ENCODE measurements at places on chromosomes 2 and 18.

DNA sequence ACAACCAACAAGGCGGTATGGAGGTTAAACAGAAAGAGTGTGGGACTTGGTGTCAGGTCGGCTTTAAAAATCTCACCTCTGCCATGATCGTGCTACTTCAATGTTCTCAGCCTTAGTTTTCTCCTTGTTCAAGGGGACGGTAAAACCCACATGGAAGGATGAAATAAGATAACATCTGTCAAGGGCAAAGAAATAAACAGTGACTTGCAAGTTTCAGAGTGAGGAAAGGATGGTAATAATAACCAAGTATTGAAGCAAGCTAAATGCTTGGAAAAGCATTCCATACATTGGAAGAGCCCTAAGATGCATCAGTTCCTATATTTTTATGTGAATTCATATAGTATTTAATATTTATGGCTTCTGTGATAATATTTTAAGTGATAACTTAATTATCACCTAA is 29.8 kb upstream of the LMAN1 start:
- DNase-seq, result no peak

DNA sequence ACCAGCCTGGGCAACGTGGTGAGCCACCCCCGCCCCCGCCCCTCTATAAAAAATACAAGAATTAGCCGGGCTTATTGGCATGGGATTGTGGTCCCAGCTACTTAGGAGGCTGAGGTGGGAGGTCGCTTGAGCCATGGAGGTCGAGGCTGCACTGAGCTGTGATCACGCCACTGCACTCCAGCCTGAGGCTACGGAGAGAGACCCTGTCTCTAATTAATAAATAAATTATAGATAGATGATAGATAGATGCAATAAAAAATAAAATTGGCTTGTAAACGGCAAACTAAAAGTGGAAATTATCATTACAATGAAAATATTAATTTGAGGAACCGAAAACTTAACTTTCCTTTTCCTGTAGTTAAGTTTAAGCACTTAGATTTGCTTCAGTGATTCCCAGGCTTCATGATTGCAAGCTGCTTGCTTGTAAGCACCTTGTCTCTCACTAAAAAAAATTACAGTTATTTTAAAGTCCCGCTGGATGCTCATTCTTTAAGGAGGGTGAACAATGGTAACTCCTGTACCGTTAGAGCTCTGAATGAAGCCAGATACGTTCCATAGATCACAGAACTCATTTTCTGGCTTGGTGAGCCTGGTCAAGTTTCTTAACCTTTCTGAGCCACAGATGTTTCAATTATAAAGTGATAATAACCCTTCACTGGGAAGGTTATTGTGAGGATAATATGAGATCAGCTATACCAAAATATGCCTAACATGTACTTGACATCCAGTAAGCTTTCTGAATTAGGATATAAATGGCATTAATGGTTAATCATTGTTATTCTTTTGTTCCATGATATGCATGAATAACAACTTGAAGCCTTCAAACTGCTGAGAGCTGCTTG is 9.3 kb upstream of the NARS1 start:
- no peak for DNase-seq

- no peak for DNase-seq
Measured at GRCh38 chr18:41197967-41198366, 757.1 kb upstream of the PIK3C3 start.

DNA sequence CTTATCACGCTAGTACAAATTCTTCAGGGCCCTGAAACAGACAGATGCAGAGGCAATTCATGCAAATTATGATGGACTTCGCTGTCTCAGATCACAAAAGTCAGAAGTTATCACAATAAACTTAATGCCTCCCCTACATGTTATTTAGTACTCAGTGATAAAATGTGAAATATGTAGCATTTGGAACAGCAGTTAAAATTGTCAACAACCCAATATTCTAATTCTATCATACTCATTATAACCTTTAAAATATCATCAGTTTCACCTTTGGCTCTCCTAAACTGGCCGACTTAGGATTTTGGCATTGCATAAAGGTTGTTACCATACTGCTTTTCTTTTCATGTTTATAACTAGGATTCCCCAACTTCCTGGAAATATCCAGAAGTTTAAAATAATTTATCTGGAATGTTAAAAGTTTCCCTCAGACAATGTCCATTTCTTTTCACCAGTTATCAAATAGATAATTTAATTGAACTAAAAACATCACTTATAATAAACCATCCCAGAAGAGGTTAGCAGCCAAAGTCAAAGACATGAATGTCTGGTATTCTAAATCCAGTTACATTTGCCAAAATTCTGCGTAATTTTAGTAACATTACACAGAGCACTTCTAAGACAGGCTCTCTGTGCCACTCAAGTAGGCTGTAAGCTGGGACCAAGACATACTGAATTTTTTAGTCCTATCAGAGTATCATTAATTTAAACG is 239.8 kb downstream of the RBM43 start:
- DNase-seq, result no peak

- no peak for DNase-seq
Measured at GRCh38 chr18:43543236-43543635, 265.9 kb upstream of the SYT4 start.

GRCh38 chr2:98912957-98913915 is 22.8 kb downstream of the CRACDL start:
- DNase-seq, result no peak

DNA sequence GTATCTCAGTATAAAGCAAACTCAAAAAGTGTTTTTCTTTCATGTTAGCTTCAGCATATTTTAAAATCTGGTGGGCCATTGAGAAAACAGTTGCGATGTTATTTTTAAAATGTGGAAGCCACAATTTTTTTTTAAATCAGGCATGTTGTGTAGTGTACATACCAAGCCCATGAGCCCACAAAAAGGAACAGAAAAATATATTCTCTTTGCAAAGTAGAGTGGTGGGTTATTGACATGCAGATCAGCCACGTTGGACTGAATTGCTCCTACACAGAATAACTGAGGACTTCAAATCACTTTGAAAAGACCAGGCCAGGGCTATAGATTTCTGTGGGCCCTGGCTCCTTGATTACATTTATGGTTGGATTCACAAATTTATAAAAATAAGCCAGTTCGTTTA is 774.4 kb downstream of the DCC start:
- no peak for DNase-seq

GRCh38 chr2:217784996-217785543 is 217.7 kb downstream of the TNS1 start:
- no peak for DNase-seq

DNA sequence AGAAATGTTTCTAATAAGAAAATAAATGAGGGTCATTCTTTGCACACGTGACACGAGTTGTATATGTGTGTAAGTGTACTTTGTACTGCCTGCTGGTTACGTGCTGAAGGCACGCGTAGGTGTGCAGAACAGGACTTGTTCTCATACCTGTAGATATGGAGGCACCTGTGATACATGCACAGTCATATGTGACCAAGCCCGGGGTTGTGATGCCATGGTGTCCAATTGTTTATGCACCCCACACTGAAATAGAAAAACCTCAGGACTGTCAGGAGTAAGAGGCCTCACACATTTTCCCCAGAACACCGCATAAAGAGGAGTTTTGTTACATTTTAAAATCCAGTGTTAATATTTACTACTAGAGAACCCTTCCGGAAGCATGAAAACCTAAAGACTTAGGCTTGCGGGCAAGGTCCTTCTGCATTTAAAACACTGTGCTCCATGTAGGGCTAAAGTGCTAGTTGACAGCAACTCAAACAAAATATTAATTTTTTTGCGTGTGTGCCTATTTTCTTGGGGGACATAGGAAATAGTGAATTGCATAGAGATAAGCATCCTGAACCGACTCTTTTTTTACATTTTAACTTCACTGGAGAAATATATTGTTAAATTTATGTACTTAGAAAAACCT is 9.3 kb downstream of the TSHZ1 start:
- no peak for DNase-seq

DNA sequence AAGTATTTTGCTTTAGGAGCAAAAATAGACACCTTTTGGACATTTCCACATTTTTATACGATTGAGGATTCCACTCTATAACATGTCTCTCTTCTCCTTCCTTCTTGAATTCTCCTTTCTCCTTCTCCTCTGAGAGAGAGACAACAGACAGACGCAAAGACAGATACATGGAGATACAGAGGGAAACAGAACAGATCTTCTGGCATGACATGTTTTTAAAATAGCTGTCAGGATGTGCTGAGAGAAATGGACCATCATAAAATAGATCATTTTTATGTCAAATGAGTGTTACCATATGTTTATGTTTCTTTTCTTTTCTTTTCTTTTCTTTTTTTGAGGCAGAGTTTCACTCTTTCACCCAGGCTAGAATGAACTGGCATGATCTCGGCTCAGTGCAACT is 44.4 kb upstream of the ZNF532 start:
- DNase-seq, result no peak

DNA sequence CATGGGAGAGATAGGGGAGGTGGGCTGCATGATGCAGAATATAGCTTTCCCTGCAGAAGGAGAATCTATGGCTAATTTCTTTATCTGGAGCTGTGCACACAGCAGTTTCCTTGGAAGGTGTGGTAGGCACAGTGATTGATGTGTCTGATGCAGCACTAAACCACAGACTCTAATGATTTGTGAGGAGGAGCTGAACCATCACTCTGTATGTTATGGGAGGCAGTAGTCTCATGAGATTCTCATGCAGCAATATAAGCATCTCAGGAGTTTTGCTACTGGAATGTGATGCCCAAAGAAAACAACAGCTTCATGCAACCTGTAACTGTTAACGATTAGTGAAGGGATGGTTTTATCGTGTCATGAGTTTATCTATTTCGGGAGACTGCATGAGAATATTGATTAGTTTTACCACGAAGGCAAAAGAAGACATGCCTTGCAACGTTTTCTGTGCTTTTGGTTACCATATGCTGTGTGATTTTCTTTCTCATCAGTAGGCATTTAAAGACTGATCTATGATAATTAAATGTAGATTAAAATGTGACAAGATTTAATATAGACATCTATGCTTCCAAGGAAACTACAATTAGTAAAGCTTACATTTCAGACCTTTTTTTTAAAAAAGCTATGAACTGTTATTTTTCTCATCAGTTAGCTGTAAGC is 286.8 kb downstream of the ARL6IP6 start:
- no peak for DNase-seq

DNA sequence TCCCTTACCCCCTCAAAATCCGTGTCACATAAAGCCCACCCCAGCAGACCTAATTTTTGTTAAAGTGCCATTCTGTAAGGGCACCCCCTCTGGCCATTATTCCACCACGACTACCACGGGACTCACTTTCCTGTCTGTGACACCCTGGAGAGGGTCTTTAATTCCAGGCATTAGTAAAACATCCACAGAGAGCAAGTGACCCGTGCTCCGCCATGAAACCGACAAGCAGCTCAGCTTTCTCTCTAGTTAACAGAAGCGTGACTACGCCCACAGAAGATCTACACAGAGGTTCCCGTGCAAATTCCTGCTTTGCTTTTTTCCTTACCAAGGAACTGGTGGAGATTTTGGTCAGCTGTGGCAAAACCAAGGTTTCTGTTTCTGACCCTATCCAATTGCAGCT is 4.4 kb downstream of the SIGLEC15 start:
- DNase-seq, result no peak

- no peak for DNase-seq
Measured at GRCh38 chr2:99348173-99348572, 11.0 kb downstream of the EIF5B start.

GRCh38 chr18:49178736-49179135 is 228.0 kb upstream of the SMAD7 start:
- no peak for DNase-seq

DNA sequence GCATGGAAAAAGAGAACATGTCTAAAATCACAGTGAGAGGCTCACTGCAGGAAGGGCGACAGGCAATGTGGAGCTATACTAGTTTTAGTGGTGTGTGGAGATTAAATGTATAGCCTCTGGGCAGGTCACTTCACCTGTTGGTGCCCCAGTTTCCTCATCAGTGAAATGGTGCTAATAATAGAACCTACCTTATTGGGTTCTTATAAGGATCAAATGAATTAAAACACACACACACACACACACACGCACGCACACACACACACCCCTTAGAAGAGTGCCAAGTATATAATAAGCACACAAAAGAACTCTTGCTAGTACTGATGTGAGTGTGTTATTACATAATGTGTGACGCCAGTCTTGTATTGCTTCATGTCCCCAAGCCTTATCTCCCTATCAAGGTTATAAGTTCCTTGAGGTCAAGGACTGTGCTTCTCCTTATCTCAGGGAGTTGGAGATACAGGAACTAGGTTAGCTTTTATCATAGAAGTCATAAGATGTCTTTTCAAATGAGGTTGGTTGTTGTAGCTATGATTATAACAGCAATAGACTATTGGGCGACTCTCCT is 98.0 kb upstream of the CXCR4 start:
- no peak for DNase-seq

DNA sequence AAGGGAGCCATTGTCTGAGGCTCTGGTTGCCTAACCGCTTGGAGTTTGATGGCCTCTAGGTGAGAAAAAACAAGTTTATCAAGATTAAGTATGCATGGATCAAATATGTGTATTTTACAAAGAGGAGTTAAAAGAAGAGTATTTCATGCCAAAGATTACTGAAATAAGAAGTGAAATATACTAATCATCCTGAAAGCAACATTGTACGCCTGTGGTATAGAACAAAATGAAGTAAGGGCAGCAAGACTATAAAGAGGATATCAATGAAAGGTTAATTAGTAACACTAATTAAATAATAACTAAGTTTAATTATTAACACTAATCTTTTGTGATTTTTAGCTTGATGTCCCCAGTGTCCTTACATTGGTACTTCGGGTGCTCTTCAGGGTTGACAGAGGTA is 276.7 kb downstream of the CALCRL start:
- no peak for DNase-seq

DNA sequence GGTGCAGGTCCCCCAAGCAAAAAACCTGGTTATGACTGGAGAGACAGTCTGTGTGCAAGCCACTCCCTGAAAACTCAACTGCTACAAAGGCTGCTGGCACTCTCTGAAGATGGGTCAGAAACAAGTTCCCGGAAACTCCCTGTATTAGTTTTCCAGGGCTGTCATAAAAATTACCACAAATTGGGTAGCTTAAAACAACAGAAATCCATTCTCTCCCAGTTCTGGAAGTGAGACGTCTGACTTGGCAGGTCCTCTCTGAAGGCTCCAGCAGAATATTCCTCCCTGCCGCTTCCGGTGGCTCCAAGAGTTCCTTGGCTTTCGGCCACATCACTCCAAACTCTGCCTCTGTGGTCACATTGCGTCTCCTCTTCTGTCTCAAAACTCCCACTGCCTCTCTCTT is 30.1 kb upstream of the SERPINE2 start:
- DNase-seq, result no peak

DNA sequence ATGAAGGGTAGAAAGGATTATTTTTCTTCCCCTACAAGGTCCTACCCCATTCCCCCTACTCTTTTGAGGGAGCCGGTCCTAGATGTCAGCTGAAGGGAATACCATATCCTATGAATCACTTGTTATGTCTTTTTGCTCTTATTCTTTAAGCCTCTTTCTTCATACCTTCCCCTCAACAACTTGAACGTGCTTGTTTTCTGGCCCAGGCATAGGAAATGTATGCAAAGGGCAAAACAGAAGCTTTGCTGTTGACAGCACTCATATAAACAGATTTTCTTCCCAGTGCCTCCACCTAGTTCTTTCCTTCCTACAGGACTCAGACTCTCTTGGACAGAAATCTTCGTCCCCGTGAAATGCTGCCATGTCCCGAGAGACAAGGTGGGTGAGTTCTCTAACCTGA is 64.6 kb downstream of the TMEM17 start:
- DNase-seq, result no peak

- no peak for DNase-seq
Measured at GRCh38 chr18:33901894-33902512, 322.7 kb downstream of the NOL4 start.

All from stimulated activated CD4-positive, alpha-beta T cell treated with anti-CD3 and anti-CD28 coated beads, TNF-alpha, amount 100 ng/mL, for 4 hours (primary cell).